ENCODE measurements at places on chromosomes 6 and 20. TPM values are rescaled to one million over a fixed set of nuclear protein-coding genes. Genes with fewer than 3 reads are reported as not detected.
A peak's percentile ranks its signal among the peaks of the same experiment; 100 is the strongest.

- no peak for DNase-seq
Measured at GRCh38 chr6:11833626-11834592, 55.3 kb upstream of the ADTRP start.

- peak; percentile 61 for DNase-seq
Measured at GRCh38 chr6:72953971-72954381, 271.3 kb downstream of the KHDC1L start.

GRCh38 chr6:131600716-131601115 is 27.3 kb downstream of the MED23 start:
- DNase-seq: no peak

DNA sequence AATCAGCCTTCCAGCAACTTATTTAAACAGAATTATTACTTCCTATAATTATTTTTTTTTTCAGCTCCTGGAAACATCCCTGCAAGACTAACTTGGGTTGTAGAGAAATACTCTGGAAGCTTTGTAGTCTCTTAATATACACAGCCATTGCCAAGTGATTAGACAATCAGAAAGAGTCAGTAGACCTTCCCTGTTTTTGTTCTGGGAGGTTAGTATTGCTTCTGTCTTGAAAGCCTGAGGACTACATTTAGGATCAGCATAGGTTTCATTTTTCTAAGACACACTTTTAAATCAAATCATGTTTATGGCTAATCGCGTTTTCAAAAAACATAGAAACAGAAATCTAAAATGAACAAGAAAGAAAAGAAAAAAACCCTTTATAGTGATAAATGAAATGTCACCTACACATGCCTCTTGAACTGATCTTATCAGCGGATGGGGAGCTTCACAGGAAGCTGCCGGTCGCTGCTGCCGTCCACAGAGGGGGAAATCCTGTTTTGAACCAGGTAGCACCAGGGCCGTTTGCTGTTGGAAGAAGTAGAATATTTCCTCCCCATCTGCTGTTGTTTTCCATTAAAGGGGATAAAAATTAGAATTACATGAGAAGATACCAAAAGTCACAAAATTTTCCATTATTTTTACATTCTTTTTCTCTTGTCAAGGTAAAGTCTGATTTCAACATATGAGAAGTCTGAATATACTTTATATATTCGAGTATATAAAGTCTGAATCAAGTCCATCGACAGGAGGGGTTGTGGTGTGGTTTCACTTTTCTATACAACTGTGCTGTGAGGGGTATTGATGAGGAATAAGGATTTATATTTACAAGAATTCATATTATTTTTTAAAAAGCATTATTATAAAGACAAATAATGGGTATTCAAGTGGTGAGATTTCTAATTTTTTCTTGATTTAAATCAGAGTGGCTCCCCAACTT is 94.6 kb downstream of the ARMC2 start:
- no peak for DNase-seq

DNA sequence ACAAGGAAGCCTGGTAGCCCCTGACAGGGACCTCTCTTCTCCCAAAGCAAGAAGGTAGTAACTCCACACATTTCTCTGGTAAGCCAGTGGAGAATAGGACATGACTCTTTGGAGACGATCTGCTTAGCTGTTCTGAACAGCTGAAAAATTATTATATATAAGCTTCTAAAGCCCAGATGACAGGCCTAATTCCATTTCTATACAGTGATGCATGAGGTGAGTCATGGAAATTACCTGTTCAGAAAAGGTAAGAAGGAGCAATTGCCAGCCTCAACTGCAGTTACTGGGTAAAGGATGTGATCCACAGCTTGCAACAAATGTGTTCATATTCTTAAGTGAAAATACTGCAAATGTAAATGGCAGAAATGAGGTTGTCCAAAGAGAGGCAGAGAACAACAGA is 54.0 kb downstream of the PREP start:
- no peak for DNase-seq

DNA sequence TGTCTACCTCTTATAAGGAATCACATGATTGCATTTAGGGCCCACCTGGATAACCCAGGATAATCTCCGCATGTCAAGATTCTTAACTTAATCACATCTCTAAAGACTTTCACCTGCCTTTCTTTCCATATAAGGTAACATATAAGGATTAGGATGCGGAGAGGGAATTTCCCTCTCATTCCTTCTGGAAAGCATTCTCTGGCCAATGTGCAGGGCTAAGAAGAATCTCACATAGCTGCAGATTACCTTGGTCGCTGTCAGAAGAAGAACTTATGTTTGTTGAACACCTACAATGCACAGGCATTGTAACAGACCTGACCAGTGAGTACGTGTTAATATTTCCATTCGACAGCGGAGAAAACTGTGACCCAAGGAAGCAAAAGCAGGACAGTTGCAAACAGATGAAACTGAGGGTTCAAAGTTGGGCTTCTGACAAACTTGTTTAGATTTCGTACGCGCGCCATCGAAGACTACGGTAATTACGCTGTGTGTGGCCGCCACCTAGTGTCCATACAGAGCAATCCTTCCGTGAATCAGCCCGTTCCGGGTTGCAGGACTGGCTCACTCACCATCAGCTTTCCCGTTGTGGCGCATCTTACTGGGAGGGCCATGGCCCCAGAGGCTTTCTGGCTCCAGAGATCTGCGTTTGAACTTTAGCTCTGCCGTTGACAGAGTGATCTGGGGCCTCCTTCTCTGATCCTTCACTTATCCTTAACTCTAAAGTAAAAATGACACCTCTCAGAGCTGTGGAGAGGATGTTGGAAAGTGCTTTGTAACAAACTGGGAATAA is 9.5 kb downstream of the C20orf202 start:
- peak; percentile 72 for DNase-seq

GRCh38 chr6:52417675-52418111 is 2.4 kb upstream of the EFHC1 start:
- DNase-seq: peak; percentile 68

DNA sequence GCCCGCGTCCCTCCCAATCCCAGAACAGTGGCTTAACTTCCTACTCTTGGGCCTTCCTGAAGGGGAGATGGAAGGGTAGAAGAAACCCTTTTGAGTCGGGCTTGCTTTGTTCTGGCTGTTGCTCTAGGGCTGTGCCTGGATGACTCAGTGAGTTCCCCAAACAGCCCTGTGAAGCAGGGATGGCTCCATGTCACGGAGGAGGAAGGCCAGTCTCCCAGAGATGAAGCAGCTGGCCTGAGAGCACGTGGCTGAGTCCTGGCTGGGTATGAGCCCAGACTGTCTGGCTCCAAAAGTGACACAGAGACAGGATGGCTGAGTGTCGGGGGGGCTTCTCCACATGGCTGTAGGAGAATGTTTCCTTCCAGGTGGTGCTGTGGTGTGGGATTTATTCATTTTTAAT is 4.6 kb downstream of the SYTL3 start:
- DNase-seq: peak; percentile 94

GRCh38 chr6:35786810-35787209 is 6.0 kb downstream of the CLPSL1 start:
- DNase-seq: no peak

Gene MATN4
- not detected for total RNA-seq

- no peak for DNase-seq
Measured at GRCh38 chr6:28757429-28758045, 166.2 kb downstream of the TRIM27 start.

Gene KCNG1
- total RNA-seq: 23.7 TPM

- peak; percentile 75 for DNase-seq
Measured at GRCh38 chr6:10633216-10633615, 61.2 kb downstream of the C6orf52 start.

DNA sequence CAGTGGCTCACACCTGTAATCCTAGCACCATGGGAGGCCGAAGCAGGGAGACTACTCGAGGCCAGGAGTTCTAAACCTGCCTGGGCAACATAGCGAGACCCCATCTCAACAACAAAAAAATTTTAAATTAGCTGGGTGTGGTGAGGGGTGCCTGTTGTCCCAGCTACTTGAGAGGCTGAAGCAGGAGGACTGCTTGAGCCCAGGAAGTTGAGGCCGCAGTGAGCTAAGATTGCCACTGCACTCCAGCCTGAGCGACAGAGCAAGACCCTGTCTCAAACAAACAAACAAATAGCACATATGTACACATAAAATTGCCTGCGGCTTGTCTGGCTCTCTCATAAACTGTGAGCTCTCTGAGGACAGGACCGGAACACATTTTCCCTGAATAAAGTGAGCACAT is 106.3 kb downstream of the BANF2 start:
- no peak for DNase-seq

Gene VPS16
- 48.0 TPM for total RNA-seq

Data from IMR-90 (cell line).